Epithelial cell of esophagus (primary cell): ENCODE measurements at places on chromosomes 3 and 15.

- DNase-seq = peak; percentile 82
Observed at GRCh38 chr15:72491768-72492167, 17.6 kb downstream of the ARIH1 start.

DNA sequence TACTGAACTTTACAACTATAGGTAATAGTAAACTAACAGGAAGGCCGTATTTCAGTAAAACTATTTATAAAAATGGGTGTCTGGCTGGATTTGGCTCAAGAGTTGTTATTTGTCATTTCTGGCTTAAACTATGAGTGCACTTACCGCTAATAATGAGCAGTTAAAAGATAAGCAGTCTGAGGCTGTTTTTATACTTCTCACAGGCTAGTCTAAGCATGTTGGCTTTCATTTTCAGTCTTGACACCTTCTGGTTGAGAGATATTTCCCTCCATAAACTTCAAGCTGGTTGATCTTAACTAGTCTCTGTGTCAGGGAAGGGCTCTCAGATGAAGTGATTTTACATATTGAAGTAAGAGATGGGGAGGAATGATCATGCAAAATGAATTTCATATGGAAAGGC, 96.1 kb downstream of the RSRC1 start:
- no peak for DNase-seq

DNA sequence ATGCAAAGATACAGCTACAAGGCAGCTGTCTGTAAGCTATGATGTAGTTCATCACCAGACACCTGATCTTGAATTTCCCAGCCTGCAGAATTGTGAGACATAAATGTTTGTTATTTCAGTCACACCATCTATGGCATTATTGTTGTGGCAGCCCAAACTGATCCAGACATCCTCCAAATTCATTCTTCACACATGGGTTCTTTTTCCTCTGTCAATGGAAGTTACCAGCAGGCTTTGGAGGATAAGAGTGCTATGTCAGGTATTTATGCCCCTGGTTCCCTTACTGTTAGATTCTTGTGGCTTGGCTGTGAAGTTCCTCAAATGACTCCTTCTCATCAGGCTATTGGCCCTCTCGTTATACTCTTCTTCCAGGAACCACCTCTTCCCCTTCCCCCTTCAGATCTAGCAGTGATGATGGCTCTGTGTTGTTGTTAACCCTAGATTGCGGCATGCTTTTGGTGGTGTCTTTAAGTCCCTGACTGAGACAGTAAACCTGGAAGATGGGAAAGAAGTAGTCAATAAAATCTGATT, 91.0 kb upstream of the CHMP2B start:
- DNase-seq = no peak

DNA sequence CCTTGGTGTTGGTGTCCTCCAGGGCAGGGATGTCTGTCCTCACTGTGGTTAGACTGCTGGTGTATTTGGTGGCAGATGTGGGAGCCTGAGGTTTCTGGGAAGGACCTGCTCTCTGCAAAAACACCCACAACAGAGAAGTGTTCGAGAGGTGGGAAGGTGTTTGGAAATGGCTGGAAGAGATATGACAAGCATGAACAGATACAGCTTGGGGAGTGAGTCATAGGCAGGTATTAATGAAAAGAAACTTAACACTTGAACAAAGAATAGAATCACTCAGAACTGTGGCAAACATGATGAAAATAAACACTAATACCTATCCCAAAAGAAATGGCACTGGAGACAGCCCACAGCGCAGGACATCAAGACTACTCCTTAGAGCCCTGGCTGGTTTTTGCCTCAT, 192.4 kb upstream of the RORA start:
- DNase-seq = peak; percentile 22

DNA sequence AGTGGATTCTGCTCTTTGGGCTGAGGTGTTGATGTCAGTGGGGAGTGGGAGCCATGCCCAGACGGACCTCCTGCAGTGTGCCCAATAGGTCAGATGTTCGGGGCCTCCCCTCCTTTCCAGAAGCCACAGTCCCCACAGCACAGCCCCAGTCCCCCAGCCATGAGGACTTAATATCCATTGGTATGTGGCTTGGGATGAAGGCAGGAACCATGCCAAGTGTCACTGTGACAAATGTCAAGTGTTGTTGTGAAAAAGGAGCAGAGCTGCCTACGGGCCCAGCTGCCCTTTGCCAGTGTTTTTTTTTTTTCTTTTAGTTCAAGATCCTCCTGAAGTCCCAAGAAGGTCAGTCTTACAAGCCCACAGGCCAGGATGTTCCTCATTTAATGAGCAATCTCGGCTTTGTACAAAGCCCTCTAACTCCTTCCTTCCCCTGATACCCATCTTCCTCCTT, 12.2 kb downstream of the SEMA3G start:
- no peak for DNase-seq

DNA sequence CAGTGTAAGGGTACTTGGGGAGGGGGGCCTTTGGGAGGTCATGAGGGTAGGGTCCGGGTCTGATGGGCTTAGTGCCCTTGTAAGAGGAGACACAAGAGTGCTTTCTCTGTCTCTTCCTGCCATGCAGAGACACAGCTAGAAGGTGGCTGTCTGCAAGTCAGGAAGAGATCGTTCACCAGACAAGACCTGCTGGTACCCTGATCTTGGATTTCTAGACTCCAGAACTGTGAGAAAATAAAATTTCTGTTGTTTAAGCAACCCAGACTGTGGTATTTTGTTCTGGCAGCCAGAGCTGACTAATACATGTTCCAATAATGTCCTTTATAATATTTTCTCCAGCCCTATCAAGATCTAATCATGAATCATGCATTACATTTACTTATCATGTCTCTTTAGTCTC, 130.0 kb upstream of the VEPH1 start:
- no peak for DNase-seq

DNA sequence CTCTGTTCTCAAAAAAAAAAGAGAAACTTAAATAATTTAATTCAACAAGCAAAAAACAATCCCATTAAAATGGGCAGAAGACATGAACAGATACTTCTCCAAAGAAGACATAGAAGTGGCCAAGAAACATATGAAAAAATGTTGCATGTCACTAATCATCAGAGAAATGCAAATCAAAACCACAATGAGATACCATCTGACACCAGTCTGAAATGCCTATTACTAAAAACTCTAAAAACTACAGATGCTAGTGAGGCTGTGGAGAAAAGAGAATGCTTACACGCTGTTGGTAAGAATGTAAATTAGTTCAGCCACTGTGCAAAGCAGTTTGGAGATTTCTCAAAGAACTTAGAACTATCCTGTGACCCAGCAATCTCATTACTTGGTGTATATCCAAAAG, 382.9 kb downstream of the OTOL1 start:
- no peak for DNase-seq

DNA sequence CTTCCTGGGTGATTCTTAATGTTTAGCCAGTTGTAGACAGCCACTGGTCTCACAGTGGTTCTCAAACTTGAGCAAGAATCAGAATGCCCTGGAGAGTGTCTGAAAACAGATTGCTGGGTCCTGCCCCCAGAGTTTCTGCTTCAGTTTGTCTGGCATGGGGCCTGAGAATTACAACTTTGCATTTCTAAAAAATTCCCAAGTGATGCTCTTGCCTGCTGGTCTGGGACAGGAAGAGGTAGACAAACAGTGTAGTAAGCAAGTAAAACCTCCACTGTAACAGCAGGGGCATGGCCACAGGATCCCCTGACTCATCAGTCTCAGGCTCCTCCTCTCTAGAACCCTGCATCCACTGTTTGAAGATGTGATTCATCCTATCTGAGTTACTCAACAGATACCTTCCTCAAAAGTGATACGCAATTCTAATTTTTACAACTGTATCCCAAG, 36.5 kb downstream of the DZIP1L start:
- DNase-seq = peak; percentile 94

- DNase-seq = no peak
Observed at GRCh38 chr3:53259427-53260259, 3.8 kb upstream of the TKT start.

DNA sequence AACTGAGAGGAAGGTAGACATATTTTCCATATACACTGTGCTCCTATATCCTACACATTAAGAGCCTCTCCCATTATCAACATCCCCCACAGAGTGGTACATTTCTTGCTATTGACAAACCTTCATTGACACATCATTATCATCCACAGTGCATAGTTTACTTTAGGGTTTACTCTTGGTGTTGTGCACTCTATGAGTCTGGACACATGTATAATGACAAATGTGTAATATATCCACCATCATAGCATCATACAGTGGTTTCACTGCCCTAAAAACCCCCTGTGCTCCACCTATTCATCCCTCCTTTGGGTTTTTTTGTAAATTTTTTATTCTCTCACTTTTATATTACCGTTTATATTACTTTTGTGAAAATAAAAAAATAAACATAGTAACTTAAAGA, 22.2 kb upstream of the CLDN18 start:
- DNase-seq = no peak

DNA sequence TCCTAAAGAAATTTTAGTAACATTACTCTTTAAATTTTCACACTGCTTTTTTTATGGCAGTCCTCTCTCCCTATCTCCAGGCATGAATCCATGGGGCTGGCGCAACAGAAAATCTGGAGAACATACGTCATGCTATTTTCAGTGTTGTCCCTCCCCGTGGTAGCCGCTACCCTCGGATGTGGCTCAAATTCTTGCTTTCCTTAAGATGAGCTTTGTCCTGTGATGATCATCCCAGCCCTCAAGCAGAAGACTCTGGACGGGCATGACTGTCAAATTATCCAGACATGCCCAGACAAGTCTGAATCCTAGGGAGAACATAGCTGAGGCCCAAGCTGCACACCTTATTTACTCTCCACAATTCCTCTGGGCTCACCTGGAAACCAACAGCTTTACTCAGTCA, 49.1 kb downstream of the FMN1 start:
- peak; percentile 95 for DNase-seq

- DNase-seq = no peak
Observed at GRCh38 chr3:127981097-127981496, 66.1 kb downstream of the KBTBD12 start.

DNA sequence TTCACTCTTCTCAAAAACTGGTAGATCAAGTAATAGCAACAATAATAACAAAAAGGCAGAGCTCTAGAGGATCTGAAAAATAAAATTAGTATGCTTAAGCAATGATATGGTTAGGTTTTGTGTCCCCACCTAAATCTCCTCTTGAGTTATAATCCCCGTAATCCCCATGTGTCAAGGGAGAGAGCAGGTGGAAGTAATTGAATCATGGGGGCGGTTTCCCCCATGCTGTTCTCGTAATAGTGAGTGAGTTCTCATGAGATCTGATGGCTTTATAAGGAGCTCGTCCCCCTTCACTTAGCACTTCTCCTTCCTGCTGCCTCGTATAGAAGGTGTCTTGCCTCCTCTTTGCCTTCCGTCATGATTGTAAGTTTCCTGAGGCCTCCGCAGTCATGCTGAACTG, 60.2 kb upstream of the ABHD2 start:
- DNase-seq = no peak

GRCh38 chr15:62691008-62691407, 351.5 kb upstream of the TPM1 start:
- DNase-seq = no peak

GRCh38 chr3:73378207-73378606, 246.5 kb downstream of the PDZRN3 start:
- no peak for DNase-seq

DNA sequence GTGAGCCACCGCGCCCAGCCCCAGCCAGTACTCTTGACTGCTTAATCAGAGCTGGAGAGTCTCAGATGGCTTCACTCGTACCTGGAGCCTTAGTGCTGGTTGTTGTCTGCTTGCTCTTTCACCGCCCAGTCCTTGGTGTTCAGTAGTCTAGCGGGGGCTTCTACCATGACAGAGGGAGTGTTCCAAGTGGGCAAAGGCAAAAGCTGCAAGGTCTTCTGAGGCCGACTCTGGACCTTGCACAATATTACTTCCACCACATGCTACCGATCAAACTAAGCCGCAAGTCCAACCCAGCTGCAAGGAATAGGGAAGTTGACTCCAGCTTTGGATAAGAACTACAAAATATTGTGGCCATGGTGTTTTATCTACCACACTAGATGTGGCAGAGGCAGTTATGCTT, 6.6 kb downstream of the PARL start:
- no peak for DNase-seq

- DNase-seq = no peak
Observed at GRCh38 chr15:46646490-46646889, 1011.7 kb downstream of the SQOR start.

DNA sequence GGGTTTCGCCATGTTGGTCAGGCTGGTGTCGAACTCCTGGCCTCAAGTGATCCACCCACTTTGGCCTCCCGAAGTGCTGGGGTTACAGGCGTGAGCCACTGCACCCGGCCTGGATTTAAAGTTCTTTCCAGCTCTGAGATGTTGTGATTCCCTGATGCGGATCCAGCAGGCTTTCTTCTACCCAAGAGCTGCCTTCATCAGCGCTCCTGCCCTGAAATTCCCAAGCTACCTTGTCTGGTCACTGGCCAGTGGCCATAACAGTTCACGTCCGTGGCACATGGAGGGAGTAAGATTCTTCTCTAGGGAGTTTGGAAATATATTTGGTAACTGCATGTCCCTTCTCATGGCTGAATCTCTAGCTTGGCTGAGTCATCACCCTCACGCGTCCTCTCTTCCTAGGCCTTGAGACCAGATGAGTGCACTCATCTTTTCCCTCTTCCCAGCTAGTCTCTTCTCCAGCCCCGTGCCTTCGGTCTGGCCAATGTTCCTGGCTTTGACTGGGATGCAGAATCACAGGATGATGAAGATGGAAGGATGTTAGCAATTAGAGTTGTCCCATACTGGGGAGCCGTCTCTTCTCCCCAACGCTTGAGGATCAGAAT, 29.8 kb upstream of the APOD start:
- DNase-seq = no peak

- no peak for DNase-seq
Observed at GRCh38 chr15:75841626-75842025, 1.6 kb upstream of the UBE2Q2 start.

DNA sequence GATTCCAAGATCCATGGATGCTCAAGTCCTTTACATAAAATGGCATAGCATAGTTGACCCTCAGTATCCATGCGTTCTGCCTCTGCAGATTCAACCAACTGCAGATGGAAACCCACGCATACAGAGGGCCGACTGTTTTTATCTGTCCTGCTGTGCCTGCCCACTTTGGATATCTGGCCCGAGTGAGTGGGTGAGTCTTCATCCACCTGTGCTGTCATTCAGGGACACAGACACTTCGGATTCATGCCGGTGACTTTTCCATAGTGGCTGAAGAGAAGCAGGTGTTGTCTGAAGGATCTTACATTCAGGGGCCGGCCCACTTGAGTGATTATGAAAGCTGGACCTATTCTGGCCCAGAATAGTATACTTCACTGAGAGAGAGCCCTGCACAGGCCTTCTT, 85.1 kb downstream of the RYR3 start:
- no peak for DNase-seq

DNA sequence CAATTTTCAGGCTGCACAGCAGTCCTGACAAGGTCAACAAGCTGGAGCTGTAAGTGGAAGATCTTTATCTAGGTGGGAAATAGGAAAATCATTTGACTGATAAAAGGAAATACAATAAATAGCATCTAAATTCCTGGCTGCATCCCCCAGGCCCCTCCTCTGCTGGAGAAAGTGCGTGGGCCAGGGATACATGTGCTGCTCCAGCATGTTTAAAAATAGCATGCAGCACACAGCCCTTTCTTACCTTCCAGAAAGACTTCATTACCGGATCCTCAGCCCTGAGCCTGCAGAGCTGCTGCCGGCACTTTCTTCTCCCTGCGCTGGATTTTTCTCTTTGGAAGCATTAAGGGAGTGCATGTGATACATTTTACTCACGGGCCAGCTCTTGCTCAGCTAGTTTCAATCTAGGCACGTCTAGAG, 77.3 kb downstream of the HMG20A start:
- no peak for DNase-seq

- DNase-seq = no peak
Observed at GRCh38 chr3:14685179-14685578, 10.2 kb downstream of the C3orf20 start.

- DNase-seq = no peak
Observed at GRCh38 chr15:91917686-91918360, 64.3 kb downstream of the SLCO3A1 start.

GRCh38 chr15:79066391-79067071, 24.0 kb downstream of the RASGRF1 start:
- no peak for DNase-seq
